Astrocyte of the cerebellum (primary cell): ENCODE measurements at places on chromosomes 2 and 18.

- no peak for DNase-seq
Measured at GRCh38 chr2:197869041-197869440, 64.6 kb downstream of the PLCL1 start.

GRCh38 chr2:229715895-229716507, 1.6 kb upstream of the DNER start:
- no peak for DNase-seq

GRCh38 chr18:50590593-50590992, 30.7 kb downstream of the MAPK4 start:
- no peak for DNase-seq

- no peak for DNase-seq
Measured at GRCh38 chr18:5287854-5288253, 7.7 kb downstream of the ZBTB14 start.

- no peak for DNase-seq
Measured at GRCh38 chr2:85828725-85829124, 60.1 kb downstream of the ST3GAL5 start.

GRCh38 chr2:96258166-96259022, 7.4 kb downstream of the TMEM127 start:
- DNase-seq: no peak

- DNase-seq: no peak
Measured at GRCh38 chr2:9100080-9100876, 96.8 kb upstream of the MBOAT2 start.

DNA sequence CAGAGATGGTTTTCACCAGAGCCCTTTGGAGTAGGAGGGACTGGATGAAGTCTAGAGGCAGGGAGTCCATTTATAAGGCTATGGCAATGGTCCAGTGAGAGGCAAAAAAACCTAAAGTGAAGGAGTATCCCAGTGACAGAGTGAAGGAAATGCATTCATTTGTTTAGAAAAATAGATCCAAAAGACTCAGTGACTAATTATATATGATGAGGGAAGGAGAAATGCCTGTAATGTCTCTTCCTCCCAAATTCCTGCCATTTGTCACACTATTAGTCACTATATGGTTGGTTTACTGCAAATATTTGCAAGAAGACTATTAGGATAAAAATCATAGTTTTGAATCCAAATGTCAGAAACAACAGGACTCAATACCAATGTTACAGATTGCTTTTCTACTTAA, 104.2 kb downstream of the ZNF521 start:
- no peak for DNase-seq

GRCh38 chr2:25215948-25216679, 47.7 kb upstream of the POMC start:
- no peak for DNase-seq

GRCh38 chr18:24601585-24601984, 141.1 kb downstream of the HRH4 start:
- DNase-seq: no peak

GRCh38 chr2:142853912-142854311, 23.6 kb upstream of the KYNU start:
- no peak for DNase-seq

- DNase-seq: no peak
Measured at GRCh38 chr18:48358868-48359267, 50.3 kb downstream of the ZBTB7C start.

DNA sequence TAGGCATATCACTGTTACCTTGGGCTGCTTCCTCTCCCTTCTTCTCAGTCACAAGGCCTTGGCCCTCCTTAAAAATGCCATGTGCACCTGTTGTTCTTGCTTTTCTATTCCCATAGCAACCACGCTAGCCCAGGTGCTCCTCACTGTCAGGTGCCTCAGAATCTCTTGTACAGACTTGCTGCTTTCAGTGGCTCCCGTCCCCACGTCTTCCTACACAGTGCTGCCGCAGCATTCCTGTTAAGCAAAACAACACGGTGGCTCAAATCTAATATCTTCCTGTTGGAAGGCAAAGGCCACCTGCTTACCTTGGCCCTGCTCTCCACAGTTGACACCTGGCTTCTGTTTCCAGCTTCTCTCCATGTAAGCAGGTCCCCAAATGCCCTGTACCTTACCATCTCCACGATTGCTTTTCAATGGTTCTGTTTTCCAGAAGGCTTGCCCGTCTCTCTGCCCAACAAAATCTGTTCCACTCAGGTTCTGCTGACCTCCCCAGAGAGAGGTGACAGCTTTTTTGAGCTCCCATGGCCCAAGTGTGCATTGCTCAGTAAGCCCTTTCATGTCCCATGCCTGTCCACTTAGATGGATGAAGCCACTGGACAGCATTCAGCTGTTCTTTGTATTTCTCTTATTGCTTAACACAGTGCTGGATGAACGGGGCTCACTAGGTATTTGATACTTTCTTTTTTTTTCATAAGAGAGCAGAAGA, 240.4 kb downstream of the PRKCE start:
- DNase-seq: no peak

- DNase-seq: no peak
Measured at GRCh38 chr2:82954868-82955267, 1504.2 kb downstream of the SUCLG1 start.

DNA sequence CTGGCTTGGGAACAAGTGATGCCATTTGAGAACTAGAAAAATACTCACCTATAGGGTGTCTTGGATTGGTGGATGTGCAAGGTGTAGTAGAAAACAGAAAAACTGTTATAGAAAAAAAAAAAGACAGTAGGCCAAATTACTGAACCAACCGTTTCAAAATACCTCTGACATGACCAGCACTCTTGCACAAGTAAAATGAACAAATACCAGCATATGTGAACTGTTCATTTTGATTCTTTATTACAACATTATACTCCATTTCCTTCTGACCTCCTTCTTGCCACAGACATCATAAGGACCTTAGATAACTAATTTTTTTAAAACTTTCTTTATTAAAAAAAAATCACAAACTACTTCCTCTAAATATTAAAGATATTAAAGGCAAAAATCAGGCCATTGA, 125.5 kb downstream of the ATAD2B start:
- DNase-seq: no peak

DNA sequence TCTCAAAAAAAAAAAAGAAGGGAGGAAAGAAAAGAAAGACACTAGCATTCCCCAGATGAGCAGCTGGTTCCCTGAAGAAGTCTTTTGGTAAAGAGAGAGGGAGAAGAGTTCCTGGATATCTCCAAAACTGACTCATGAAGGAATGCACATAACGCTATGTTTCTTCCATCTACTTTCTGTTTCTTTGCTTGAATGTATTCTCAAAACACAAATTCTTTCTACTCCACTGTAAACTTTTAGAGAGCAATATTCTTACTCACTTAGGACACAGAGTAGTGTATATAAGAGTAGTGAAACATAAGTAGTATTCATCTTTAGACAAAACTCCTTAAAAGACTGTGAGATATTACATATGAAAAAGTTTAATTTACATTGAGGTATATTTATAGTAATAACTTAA, 64.2 kb downstream of the TRIP12 start:
- no peak for DNase-seq

GRCh38 chr2:223041527-223042109, 10.4 kb upstream of the KCNE4 start:
- peak; percentile 95 for DNase-seq

- no peak for DNase-seq
Measured at GRCh38 chr2:151379169-151379568, 21.8 kb downstream of the TNFAIP6 start.

DNA sequence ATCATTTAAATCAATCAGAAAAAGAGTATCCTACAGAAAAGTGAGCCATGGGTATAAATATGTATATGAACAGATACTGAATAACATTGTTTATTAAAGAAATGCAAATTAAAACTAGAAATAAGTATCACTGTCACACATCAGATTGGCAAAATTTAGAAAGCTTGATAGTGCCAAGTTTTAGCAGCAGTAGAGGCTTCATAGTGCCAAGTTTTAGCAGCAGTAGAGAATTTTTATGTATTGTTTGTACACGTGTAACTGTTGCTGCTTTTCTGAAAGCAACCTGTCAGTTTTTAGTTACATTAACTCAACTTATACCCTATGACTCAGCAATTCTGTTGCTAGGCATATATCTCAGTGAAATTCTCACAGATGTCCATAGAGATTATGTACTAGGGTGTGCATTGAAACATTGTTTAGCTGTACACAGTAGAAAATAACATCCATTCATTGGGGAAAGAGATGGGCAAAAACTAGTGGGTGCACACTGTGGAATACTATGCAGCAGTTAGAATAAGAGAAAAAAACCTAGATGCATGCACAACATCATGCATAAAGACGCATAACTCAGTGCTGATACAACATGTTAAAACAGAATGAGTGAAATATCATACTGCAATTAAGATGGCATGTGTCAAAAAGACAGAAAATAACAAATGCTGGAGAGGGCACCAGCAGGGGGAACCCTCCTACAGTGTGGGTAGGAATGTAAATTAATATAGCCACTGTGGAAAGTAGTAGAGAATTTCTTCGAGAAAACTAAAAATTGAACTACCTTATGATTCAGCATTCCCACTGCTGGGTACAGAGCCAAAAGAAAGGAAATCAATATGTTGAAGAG, 294.5 kb upstream of the NT5C1B start:
- DNase-seq: no peak

GRCh38 chr2:105864262-105864661, 119.5 kb downstream of the NCK2 start:
- no peak for DNase-seq

DNA sequence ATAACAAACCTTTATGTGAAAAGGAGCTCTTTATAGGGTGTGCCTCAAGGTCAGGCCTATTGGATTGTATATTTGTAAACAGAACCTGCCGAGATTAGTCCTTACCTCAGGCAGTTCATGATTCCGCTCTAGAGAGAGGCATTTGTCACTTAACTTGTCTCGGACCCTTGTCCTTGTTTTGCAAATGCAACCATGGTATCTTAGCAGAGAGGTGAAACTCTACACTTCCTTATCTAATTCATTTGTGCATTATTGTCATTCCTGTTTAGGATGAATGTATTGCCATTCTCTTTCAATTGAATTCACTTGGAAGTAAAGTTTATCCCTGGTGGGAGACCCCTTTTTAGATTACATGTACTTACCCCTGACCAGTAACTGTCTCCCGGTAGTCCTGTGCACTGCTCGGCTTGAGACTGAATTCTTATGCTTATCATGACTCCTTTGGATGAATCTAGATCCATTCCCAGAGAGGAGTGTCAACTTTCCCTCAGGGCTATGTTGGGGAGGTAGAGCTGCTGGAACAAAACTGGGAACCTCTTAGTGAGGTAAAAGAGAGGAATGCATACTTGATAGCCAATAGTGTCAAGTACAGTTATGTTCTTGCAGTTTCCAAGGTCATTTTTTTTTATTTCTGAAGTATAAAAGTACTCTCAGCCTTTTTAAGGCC, 46.6 kb downstream of the SGPP2 start:
- no peak for DNase-seq

GRCh38 chr2:71224457-71224856, 2.4 kb downstream of the PAIP2B start:
- no peak for DNase-seq

- no peak for DNase-seq
Measured at GRCh38 chr18:10213526-10213925, 240.9 kb upstream of the APCDD1 start.

GRCh38 chr2:55118643-55119083, 68.4 kb upstream of the RTN4 start:
- DNase-seq: no peak

GRCh38 chr2:144511937-144512336, 8.0 kb downstream of the ZEB2 start:
- no peak for DNase-seq

GRCh38 chr18:7896805-7897518, 329.8 kb downstream of the PTPRM start:
- DNase-seq: no peak

DNA sequence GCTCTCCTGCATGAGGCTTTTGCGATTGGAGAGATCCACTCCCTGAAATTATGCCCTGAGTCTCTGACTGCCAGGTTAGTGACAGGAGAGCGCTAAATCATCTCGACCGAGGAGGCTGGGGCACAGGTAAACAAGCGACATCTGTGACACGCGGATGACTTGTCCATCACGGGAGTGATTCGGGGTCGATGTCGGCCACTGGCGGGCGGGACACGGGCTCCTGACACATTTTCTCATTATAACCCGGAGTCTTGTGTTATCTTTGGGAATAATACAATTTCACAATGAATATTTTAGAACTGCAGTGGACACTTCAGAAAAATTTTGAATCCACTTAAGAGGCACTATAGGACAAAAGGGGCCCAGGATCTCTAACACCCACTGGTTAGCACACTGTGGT, 29.5 kb upstream of the SLC35G4 start:
- DNase-seq: no peak

GRCh38 chr2:197322724-197323720, 12.4 kb upstream of the ANKRD44 start:
- DNase-seq: no peak

DNA sequence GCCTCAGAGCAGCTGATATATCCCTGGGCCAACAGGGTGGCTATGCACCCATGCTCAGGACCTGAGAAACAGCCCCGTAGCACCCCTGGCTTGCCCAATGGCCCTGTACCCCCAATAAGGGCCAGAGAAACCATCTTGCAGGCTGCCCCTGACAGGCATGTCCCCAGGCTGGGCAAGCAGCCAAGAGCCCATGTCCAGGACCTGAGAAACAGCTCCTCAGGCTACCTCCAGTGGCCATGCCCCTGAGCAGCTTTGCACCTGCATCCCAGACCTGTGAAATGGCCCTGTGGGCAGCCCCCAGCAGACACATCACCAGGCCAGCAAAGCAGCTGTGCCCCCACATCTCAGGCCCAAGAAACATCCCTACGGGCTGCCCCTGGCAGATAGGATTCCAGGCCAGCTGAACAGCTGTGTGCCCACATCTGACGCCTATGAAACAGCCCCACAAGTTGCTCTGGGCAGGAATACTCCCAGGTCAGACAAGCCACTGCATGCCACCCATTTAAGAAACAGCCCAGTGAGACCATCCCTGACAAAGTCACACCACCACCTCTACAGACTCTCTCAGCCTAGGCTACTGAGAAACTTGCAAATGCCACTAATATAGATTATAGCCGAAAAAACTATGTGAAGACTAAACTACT, 84.1 kb downstream of the TMEM237 start:
- no peak for DNase-seq
